ENCODE measurements at places on chromosomes 4 and X. TPM values are rescaled to one million over a fixed set of nuclear protein-coding genes. Genes with fewer than 3 reads are reported as not detected.

The DHX15 gene
- 102 TPM for polyA plus RNA-seq

The UCP1 gene
- polyA plus RNA-seq: not detected

The CFAP99 gene
- polyA plus RNA-seq: not detected

The PRKG2 gene
- 0.14 TPM for polyA plus RNA-seq

The FHL1 gene
- polyA plus RNA-seq: 34.5 TPM

The CT47C1 gene
- not detected for polyA plus RNA-seq

The GBA3 gene
- not detected for polyA plus RNA-seq

The PDGFRA gene
- 0.20 TPM for polyA plus RNA-seq

The VCX3B gene
- polyA plus RNA-seq: not detected

The TEX13D gene
- not detected for polyA plus RNA-seq

The TSC22D3 gene
- 50.7 TPM for polyA plus RNA-seq

The SUPT20HL1 gene
- not detected for polyA plus RNA-seq

The EDNRA gene
- polyA plus RNA-seq: 14.1 TPM

The USP11 gene
- 14.2 TPM for polyA plus RNA-seq

The NXF2 gene
- polyA plus RNA-seq: not detected

The RS1 gene
- polyA plus RNA-seq: not detected

The DGKK gene
- not detected for polyA plus RNA-seq

The PLK4 gene
- 13.1 TPM for polyA plus RNA-seq

The FAM53A gene
- polyA plus RNA-seq: 0.63 TPM

The TCEAL6 gene
- polyA plus RNA-seq: not detected

The CHRDL1 gene
- 0.07 TPM for polyA plus RNA-seq

The GAGE12H gene
- not detected for polyA plus RNA-seq
